Astrocyte of the cerebellum (primary cell): ENCODE measurements at places on chromosomes 1 and 21.

DNA sequence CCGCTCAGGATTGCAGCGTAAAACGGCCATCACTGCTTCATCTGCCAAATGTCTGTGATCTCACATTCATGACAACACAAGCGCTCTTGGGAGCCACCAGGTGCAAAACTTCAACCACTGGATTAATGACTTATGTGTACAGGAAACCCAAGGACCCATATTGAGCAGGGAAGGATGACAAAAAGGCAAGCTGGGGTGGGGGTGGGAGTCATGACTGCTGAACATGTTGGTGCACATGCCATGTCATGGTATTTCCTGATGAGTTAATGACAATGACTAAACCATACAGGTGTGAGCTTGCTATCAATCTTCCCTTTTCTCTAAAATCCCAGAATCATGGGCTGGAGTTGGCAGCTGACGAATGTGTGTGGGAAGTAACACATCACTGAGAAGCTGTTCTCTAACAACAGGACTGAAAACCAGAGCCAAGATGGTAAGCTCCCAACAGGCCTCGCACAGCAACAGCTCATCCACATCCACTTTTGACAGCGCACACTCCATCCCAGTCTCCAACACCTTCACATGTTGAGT lies 3.1 kb upstream of the SH2D5 start:
- DNase-seq, result no peak

DNA sequence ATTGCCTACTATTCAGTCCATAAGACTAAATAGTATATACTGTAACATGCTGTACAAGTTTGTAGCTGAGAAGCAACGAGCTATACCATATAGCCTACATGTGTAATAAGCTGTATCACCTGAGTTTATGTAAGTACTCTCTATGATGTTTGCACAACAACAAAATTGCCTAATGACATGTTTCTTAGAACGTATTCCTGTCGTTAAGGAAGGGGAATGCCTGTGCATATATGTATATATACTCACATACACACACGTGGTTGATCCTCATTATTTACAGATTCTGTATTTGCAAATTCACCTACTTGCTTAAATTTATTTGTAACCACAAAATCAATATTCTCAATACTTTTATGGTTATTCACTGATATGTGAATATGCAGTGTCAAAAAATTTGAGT lies 215.6 kb downstream of the GPR52 start:
- DNase-seq, result no peak

GRCh38 chr1:99784143-99784542 lies 17.7 kb upstream of the FRRS1 start:
- no peak for DNase-seq

GRCh38 chr1:210597555-210598134 lies 268.9 kb downstream of the HHAT start:
- peak; percentile 84 for DNase-seq

GRCh38 chr1:22527555-22528296 lies 35.6 kb upstream of the EPHA8 start:
- DNase-seq, result no peak
